ENCODE measurements at places on chromosomes 16 and 17.

- no peak for DNase-seq
Observed at GRCh38 chr17:43951750-43952149, 2.0 kb downstream of the PYY start.

- DNase-seq: peak; percentile 96
Observed at GRCh38 chr17:35726127-35726952, 5.1 kb upstream of the RASL10B start.

- no peak for DNase-seq
Observed at GRCh38 chr16:79201436-79201835, 399.1 kb downstream of the MAF start.

DNA sequence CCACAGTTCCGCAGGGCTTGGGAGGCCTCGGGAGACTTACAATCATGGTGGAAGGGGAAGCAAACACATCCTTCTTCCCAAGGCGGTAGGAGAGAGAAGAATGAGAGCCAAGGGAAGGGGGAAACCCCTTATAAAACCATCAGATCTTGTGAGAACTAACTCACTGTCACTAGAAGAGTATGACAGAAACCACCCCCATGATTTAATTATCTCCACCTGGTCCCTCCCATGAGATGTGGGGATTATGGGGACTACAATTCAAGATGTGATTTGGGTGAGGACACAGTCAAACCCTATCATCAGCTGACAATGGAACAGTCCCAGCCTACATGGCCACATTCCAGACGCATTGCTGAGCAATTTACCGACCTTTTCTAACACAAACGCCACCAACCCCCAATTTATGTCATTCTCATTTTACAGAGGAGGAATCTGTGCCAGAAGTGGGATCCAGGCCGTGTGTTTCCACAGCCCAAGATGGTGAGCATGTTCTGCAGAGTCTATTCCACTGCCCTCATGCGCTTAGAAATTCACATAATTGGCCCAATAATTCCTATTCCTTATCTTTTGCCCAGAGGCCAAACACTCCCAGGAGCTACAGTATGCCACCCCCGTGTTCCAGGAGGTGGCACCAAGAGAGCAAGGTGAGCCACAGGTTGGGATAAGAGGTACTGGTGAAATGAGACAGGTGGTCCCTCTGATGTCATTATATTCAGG, 17.3 kb downstream of the MILR1 start:
- no peak for DNase-seq

DNA sequence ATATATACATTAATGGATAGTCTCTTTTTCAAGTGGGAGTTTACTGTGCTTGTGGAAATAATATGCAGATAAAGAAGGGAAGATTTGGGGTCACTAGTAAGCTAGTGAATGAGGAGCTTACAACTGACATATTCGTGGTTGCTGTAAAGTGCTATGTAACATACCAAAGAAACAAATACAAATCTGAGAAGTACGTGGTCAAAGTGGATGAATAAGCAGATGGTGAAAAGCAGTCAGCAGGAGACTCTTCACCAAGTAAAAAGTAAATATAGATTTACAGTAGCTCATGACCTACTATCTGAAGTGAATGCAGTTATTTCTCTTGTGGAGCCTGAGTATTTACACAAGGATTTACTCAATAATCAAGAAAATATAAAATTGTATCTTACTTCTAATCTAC, 136.6 kb upstream of the ELAC2 start:
- DNase-seq: no peak

GRCh38 chr16:74249254-74249653, 47.4 kb upstream of the PSMD7 start:
- no peak for DNase-seq
